ENCODE measurements at places on chromosomes 3 and 15.
A peak's percentile ranks its signal among the peaks of the same experiment; 100 is the strongest.

DNA sequence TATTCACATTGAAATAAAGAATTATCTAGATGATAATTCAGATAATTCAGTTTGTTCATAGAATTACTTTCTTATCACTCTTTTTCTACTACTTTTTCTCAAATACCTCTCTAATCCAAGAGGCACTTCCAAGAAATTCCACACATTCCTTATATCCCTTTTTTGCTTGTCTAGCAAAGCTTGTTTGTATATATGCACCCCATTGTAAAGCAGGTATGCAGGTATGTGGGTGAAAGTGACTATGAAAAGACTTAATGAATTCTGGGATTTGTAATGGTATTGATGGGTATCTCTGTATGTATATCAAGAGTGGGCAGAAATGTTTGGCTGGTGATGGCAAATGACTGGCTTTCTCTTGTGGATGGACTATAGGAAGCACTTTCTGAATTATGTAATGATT is 94.1 kb upstream of the FGF7 start:
- no peak for DNase-seq

- peak; percentile 61 for DNase-seq
Observed at GRCh38 chr3:63863150-63864007, at the start of the genes ATXN7 and THOC7. TSS of gene ATXN7 (plus strand) at chr3:63863867. CDS start at chr3:63912599, 48,732 bp downstream. TSS of gene THOC7 (minus strand) at chr3:63863805. CDS start at chr3:63863790, 15 bp downstream.

GRCh38 chr3:57596495-57597126 is 533 bp downstream of the ARF4 start:
- DNase-seq = peak; percentile 49

GRCh38 chr3:134486577-134487041 is 752 bp downstream of the CEP63 start:
- DNase-seq = no peak

DNA sequence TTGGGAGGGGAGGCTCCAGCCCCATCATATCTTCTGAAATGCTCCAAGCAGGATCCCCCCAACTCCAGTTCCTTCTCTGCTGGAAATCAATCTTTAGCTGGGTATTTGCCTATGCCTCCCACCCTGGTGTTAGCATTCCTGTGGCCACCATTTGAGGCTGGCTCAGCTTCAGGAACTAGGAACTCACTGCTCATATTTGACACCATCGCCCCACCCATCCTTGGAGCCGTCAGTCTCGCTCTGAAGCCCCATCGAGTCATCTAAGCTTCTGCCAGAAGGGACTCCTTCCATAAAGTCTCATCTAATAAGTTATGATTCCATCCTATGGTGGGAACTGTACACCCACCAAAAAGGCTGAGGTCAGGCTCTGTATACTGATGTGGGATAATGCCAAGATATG is 26.4 kb downstream of the PRKCD start:
- no peak for DNase-seq
